ENCODE measurements at places on chromosomes 1 and 21.
A peak's percentile ranks its signal among the peaks of the same experiment; 100 is the strongest.

DNA sequence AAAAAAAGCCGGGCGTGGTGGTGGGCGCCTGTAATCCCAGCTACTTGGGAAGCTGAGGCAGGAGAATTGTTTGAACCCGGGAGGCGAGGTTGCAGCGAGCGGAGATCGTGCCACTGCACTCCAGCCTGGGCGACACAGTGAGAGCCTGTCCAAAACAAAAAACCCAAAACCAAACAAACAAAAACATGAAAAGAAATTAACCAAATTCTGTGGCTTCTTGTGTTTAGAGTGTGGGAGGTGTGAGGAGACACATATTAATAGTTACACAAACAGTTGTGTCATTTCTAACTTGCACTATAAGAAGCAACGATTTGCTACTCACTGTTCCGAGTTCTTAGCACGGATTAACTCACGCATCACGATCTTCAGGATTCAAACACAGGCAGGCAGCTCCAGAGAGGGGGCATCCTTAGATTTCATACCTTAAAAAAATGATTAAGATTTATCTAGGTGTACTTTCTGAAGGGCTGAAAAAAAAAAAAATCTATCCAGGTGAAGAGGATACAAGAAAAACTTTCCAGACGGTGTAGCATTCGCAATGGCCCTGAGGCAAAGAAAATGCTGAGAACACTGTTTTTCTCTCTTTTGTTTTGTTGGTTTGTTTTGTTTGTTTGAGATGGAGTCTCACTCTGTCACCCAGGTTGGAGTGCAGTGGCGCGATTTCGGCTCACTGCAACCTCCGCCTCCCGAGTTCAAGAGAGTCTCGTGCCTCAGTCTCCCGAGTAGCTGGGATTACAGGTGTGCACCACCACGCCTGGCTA, 713 bp upstream of the HMGCL start:
- DNase-seq, result no peak

- no peak for DNase-seq
Measured at GRCh38 chr1:151849871-151850270, 3.6 kb downstream of the THEM5 start.

- DNase-seq, result no peak
Measured at GRCh38 chr1:161038523-161039153, at the start of gene TSTD1. Gene TSTD1 (minus strand): TSS chr1:161038964. CDS start chr1:161038889, 75 bp downstream.

DNA sequence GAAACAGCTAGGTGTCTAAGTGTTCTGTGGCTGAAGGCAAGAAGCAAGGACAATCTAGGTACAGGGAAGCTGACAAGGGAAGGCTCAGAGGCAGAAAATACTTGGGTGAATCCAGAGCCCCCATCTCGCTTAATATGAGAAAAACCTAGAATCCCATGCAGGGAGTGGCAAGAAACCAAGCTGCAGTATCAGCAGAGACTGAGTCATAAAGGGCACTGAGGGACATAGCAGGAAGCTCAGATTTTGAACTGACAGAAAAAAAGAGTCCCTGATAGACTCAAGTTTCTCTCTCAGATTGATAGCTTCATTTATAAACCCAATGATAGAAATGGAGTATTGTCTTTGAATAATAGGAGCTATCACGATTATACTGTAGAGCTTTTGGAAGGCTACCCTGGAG, 77.3 kb upstream of the KCNJ15 start:
- DNase-seq, result no peak

GRCh38 chr1:220184506-220184905, 87.7 kb downstream of the RAB3GAP2 start:
- DNase-seq, result no peak

DNA sequence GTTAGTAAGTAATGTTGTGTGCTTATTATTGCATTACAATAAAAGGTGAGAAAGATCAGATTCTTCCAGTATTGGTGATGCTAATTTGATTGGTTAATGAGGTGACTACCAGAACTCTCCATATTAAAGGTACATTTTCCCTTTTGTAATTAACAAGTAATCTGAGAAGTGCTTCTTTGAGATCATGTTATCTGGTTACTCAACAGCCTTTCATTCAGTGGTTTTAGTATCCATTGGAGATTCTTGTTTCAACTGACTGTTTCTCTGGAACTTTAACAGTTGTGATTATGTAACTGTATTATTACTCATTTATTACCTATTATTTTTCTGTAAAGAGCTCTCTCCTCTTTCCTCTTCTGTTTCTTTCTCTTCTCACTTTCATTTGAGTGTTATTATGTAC, 86.7 kb downstream of the PEX14 start:
- peak; percentile 11 for DNase-seq

DNA sequence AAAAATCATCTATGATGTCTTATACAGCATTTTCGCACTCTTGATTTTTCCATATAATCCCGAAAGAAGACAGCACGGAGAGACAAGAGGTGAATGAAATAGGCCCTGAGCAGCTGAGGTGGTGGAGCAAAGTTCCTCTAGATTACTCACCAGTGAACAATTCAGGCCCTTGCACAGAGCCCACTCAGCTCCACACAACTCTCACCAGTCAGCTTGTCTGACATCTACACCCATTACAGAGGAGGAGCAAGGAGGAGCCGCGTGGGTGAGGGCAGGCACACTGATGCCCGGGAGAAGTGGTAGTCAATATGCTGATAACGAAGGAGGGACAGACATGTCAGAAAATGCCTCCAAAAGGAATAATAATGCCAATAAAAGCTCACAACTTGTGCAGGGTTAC, 59.9 kb downstream of the DNM3 start:
- no peak for DNase-seq

All from NCI-H1436 treated with DMSO at 0.1 percent for 48 hours (cell line).